ENCODE measurements at places on chromosomes 4 and X.
A peak's percentile ranks its signal among the peaks of the same experiment; 100 is the strongest.

GRCh38 chr4:159204566-159204965 is 101.7 kb downstream of the RAPGEF2 start:
- no peak for DNase-seq

- DNase-seq: no peak
Observed at GRCh38 chr4:51851090-51851936, 8.4 kb downstream of the DCUN1D4 start.

DNA sequence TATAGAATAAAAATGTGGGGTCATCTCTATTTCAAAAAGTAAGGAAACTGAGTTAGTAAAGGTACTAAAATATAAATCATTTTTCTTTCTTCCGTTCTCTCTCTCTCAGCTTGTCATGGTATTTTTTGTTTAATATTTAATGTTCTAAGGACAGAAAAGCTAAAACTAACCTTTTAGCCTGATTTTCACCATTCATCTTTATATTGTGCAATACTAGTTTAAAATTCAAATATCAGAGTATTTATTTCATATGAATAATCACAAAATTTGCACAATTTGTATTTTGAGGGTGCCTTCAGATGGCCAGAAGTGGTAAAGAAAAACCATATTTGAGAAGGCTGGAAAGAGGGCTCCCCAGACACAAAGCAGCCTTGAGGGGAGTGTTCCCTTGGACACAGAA is 197.6 kb upstream of the AR start:
- no peak for DNase-seq

- DNase-seq: no peak
Observed at GRCh38 chr4:124777007-124777406, 64.5 kb upstream of the ANKRD50 start.

DNA sequence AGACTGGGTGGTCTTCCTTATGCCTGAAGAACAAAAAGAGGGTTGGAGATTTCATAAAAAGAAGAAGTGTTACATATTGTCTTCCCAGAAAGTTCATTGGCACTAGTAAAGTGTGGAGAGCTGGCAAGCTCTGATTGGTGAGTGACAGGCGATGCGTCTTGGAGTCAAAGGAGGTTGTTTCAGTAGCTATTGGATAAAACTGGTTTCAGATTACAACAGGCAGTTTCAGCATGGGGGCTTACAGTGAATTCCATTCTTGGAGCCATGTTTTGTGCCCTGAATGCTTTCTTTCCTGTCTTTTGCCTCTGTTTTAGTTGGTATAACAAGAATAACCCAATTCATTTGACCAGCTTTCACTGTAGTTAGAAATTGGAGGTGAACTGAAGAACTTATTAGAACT is 750.5 kb downstream of the ADGRL3 start:
- no peak for DNase-seq

DNA sequence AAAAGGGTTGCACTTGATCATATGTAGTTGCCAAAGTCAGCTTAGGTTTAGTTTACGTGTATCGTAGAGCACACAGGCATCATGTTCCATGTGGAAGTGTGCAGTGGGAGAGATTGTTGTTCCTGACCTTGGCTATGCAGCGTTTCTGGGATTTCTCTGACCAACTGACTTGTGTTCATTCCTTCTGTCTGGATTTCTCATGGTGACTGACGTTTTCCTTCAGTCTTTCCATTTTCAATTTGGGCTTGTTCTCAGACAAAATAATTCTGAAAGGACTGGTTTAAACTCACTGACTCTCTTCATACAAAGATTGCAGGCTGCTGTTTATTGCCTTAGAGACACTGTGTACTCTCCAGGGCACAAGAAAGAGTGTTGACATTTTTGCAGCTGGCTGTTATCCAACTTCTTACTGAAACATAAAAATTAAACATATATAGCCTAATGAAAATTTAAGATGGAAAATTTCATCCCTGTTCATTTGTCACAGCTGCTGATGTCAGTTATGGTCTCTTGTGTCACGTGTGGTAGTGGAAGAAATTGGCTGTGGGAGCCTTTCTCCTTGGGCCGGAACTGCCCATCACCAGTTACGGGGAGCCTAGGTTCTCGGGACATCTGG is 95.4 kb downstream of the TNIP2 start:
- DNase-seq: no peak

- DNase-seq: no peak
Observed at GRCh38 chr4:173573286-173573685, 43.3 kb upstream of the HAND2 start.

- no peak for DNase-seq
Observed at GRCh38 chrX:154761977-154762536, 607 bp upstream of the DKC1 start.

GRCh38 chr4:113209153-113209552 is 159.7 kb downstream of the ANK2 start:
- DNase-seq: no peak

DNA sequence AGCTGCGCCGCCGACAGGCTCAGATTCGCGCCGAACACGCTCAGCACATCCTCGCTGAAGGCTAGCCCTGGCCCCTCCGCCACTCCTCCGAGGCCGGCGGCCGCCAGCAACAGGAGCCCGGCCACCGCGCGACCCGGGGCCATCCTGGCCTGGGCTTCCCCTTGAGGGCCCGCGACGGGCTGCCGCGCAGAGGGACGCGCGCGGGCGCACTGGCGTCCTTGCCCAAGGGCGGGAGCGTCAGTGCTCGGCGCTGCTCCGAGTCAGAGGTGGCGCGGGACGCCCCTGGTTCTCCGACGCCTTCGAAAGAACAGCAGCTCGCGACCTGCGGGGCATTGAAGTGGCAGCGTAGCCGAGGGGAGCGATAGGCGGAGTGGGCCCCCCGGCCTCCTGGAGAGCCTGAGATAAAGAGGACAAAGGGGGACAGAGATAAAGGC is 745 bp downstream of the SLC39A8 start:
- no peak for DNase-seq

DNA sequence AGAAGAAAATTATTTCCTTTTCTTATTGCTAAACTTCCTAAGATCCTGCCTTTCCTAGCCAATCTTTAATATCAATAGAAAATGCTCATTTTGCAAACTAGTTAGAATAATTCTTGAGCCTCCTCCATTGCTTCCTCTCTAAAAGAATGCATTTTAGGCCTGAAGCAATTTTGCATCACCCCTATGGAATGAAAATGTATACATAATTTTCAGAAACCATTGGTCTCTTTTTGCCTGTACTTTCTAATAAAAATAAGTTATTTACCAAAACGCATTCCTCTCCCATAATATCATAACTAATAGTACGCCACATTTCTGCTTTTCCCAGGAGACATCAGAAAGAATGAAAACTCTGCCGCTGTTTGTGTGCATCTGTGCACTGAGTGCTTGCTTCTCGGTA is 1.7 kb downstream of the MUC7 start:
- no peak for DNase-seq

DNA sequence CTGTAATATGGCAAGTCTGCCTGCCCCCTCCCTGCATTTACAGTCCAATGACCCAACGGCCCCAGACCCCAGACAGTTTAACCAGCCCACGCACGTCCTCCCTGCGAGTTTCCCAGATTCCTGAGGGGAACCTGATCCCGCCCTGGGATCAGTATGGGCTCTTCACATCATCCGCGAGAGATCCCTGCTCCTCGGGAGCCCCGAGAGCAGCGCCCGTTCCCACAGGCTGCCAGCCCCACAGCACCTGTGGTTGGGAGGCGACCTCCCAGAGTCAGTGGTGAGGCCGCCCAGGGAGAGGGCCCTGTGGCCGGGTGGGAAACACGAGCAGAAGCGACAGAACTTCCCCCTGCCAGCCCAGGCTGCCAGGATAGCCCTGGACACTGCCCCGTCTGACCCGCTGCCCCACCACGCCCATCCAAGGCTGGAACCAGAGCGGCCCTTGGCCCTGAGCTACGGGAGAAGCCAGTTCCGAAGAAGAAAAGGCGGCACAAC is 32.8 kb downstream of the TSC22D3 start:
- DNase-seq: no peak

- DNase-seq: no peak
Observed at GRCh38 chrX:6849716-6850414, 297.6 kb upstream of the STS start.

DNA sequence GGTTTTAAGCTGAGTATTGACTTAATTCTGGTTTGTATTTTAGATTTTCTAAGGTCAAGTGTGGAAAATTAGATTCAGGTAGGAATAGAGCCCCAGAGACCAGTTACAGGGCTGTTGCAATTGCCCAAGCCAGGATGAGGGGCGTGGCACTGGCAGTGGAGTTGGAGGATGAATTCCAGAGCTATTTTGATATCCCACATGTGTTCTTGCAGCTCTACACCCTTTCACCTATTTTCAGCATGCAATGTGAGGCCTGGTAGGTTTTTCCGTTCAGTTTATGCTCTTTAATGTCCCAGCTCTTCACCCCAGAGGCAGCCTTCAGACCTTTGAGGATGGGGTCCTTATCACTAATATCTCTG is 17.9 kb upstream of the OGT start:
- no peak for DNase-seq

- no peak for DNase-seq
Observed at GRCh38 chr4:158376106-158376840, 145.4 kb upstream of the RXFP1 start.

DNA sequence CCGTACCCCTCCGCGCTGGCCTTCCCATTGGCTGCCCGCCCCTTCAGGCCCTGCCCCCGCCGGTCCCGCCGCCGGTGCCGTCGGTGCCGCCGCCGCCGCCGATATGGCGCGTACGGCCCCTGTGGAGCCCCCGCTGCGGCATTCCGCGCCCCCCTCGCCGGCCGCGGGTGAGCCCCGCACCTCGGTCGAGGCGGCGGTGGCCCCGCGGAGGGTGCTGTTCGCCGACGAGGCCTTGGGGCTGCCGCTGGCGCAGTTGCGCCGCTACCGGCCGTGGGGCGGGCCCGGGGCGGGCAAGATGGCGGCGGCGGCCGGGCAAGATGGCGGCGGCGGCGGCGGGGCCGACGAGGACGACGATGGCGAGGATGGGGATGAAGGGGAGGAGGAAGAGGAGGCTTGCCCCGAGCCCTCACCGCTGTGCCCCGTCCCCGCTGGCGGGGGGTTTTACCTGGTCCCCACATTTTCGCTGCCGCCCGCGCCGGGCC is at the start of gene PPP1R3F:
PPP1R3F (plus strand) TSS at position 27 of the 482 bp plus-strand sequence; CDS start at position 104, 77 bp downstream.
- no peak for DNase-seq

DNA sequence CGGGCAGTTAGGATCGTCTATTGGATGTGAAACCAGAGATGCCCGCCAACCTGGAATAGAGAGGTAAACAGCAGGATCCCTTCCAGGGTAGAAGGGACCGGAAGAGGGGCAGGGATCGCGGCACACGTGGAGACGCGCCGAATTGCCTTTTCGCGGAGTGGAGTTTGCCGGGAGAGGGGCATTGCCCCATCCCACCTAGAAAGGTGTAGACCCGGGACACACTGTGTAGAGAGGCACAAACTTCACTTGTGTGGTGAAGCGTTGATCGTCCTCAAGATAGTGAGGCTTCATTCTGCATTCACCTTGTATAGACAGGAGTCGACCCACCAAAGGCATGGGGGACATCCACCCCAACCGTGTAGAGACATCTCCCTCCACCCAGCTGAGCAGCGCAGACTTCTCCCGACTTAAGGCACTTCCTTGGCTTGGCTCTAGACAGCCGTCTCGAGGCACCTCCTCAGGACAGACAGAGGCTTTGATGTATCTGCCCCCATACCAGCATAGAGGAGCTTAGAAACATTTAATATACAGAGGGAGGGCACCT is 410 bp downstream of the GNL3L start:
- DNase-seq: no peak

DNA sequence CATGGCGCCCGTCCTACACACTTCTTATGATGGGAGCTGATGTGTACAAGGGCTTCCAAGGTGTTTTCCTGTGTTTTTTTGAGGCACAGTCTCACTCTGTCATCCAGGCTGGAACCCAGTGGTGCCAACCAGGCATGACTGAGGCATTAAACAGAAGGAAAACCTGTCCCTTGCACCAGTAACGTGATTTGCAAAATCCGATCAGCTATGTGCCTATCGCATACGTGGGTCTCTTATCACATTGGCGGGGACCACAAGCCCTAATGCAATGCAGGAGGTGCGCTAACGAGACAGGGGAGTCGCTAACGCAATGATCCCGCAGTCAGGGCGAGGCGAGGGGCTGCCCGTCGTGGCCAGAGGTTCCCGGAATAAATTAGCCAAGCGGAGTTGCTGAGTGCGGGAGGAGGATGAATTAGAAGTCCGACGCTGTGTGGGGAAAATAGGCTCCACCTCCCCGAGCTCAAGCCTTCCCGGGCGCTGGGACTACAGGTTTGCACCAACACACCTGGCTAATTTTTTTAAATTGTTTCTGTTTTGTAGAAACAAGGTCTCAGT is 162.7 kb downstream of the SHOX start:
- DNase-seq: no peak

DNA sequence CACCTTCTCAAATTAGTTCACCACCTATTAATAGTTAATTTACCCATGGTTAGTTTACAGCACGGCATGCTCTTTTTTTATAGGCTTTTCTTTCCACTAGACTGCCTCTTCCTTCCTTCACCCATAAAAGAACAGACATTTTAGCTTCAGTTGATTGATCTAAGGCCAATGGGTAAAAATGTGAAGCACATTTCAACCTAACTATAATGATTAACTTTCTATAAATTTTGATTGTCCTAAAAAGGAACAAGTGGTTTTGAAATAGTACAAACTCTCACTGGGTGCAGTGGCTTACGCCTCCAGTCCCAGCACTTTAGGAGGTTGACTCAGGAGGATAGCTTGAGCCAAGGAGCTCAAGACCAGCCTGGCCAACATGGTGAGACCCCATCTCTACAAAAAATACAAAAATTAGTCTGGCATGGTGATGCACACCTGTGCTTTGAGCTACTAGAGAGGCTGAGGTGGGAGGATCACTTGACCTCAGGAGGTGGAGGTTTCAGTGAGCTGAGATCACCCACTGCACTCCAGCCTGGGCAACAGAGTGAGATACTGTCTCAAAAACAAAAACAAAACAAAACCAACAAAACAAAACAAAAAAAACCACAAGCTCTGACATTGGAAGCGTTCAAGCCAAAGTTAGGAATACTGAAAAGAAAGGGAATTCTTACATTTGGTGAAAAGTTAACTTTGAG is 89.9 kb upstream of the FAT1 start:
- DNase-seq: peak; percentile 23
